HT-29 (cell line): ENCODE measurements at places on chromosomes 3 and 15. TPM values are rescaled to one million over a fixed set of nuclear protein-coding genes. Genes with fewer than 3 reads are reported as not detected.
A peak's percentile ranks its signal among the peaks of the same experiment; 100 is the strongest.

DNA sequence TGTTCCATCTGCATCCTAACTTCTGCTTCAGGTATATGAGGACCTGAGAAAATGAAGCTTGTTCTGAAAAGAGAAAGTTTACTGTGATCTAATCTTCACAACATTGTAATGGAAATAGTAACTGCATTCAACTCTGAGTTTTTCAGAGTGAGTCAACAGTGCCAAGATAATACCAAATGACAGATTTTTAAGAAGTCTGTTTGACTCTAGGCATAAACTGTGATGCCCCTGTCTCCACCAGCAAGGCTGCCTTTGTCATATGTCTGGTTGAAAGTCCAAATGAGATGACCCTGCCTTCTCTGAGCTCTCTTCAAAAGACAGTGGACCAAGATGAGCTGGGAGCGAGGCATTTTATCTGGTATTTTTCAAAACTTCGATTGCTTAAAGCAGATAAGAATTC is 44.8 kb upstream of the B3GNT5 start:
- no peak for DNase-seq

The ATP10A gene
- not detected in 2 replicates for total RNA-seq

- DNase-seq: no peak
These were observed 311.6 kb upstream of the CNTN4 start for GRCh38 chr3:1787094-1787493.

GRCh38 chr3:150721285-150722130 is 17.8 kb upstream of the ERICH6 start:
- peak; percentile 82 for DNase-seq

DNA sequence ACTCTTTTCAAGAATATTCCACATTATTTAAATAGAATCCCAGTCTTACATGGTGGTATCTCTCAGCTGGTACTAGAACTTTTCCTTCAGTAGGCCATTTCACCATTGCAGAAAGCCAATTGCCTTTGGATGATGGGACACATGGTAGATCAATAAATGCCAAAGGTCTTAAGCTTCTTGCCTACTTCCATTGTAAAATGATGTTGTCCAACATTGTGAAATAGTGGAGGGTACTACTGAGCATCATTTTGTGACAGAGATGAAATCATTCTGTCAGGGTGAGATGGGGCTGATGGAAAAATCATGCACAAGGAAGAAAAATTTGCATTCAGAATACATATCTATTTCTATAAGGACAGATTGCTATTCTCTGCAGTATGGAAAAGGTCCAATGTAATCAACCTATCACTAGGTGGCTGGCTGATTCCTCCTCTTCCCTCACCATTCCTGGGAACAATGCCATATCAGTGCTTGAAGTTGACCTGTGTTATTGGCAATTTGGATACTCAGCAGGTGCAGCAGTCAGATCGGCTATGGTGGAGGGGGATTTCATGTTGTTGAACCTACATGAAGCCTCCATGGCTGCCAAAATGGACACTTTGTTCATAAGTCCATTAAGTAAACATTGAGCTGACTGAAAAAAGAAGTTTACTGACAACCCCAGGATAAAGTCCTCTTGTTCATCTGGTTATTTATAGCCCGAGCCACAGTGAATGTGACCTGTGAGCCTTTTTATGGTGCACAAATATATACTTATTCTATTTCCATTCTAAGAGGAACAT is 596.9 kb upstream of the ARPP21 start:
- no peak for DNase-seq

- DNase-seq: no peak
These were observed 920 bp downstream of the SLC15A2 start for GRCh38 chr3:121895121-121895520.

The FBXL22 gene
- 0.68 and 1.0 TPM in 2 replicates for total RNA-seq

- DNase-seq: no peak
These were observed 149.9 kb downstream of the SHQ1 start for GRCh38 chr3:72698154-72698917.

DNA sequence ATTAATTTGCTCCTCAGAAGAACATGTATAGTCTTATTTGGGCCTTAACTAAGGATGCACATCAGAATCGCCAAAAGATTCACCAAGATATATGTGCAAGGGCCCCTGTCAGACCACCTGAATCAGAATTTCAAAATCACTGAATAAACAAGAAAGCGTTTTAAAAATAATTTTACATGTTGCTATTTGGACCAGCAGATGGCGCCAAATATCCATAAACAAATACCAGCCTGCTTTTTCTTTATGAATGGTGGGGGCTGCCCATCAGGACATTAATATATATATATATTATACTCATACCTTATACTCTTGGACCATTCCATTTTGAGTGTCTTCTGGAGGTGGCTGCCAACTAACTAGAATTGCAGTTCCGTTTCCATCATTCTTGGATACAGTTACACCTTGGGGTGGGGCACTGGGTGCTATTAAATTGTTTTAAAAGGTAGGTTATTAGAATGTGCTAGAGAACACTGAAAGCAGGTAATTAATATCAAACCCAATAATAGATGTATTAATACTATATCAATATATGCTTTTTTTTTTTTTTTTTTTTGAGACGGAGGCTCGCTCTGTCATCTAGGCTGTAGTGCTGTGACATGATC is 1108.3 kb downstream of the ROBO1 start:
- peak; percentile 58 for DNase-seq

GRCh38 chr3:50342813-50343633 is 2.4 kb upstream of the RASSF1 start:
- no peak for DNase-seq

GRCh38 chr3:136166507-136166906 is 29.6 kb downstream of the MSL2 start:
- no peak for DNase-seq

DNA sequence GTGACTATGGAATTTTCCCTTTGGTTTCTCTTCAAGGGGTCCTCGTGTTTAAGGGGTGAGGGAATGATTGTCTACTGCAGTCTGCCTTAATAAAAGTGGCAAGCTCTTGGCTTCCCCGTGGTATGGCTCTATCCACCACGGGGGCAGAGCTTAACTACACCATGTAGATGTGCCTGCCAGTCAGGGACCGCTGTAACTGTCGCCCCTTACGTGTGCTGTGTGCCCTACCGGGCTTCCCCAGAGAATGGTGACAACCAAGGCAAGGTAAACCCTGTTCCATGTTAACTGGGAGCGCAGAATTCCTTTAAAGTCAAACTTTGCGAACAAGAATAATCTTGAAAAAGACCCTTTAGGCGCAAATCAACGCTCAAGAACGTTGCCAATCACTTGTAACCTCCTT is 966 bp upstream of the C3orf80 start:
- no peak for DNase-seq

GRCh38 chr15:41930221-41930866 is 36.5 kb upstream of the SPTBN5 start:
- DNase-seq: peak; percentile 87
